Activated T-helper 1 cell treated with anti-CD3 and anti-CD28 coated beads, Interleukin-12 subunit alpha, Interleukin-12 subunit beta, Interleukin-2, Interleukin-4 antibody, amounts not matched to agents 30 ng/mL and 10 ng/mL and 1 ng/mL, durations not matched to agents 14 hours and 24 hours and 36 hours (primary cell): ENCODE measurements at places on chromosomes 1 and 21.

DNA sequence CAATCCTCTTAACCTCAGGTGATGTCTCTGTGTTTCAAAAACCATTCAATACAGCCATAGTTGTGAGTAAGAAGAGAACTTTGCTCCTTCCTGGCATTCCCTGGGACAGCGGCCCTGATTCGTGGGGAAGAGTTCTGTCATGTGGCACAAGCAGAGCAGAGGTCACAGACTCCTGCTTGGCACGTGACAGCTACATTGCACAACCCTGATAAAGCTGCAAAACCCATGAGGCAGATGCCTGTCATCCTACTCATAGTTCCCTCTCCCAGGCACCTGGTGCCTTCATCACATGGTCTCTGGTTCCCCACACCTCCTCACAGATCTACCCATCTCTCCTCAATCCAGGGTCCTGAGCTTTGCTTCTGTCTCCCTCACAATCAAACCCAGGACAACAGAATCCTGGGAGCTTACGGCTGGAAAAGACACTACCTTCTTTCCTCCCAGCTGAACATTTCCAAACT, 70.8 kb downstream of the PLPP3 start:
- no peak overlapping the region for H3K4me3 ChIP-seq
- no peak overlapping the region for H3K27ac ChIP-seq
- H3K4me1 ChIP-seq: no peaks in the 10 kb centered on the region
- no peaks in the 10 kb centered on the region for H3K36me3 ChIP-seq
- H3K27me3 ChIP-seq: no peaks in the 10 kb centered on the region

DNA sequence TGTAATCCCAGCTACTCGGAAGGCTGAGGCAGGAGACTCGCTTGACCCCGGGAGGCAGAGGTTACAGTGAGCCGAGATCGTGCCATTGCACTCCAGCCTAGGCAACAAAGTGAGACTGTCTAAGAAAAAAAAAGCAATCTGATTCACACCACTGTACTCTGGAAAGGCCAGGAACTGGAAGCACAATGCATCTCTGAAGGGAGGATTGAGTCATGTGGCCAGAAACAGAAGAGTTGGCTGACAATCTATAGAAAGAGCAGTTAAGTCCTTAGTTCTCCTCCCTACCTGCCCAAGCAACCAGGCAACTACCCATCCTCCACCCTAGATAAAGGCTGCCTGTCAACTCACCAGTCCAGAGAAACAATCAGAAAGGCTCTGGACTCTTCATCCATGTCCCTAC, 45.9 kb downstream of the PIK3R3 start:
- H3K27me3 ChIP-seq: peaks cover 13% of the 10 kb centered on the region
- no peak for DNase-seq
- H3K36me3 ChIP-seq: no peaks in the 10 kb centered on the region
- no peaks in the 10 kb centered on the region for H3K4me1 ChIP-seq

GRCh38 chr1:55640708-55641473, 425.7 kb upstream of the USP24 start:
- H3K27me3 ChIP-seq: no peaks in the 10 kb centered on the region
- H3K4me1 ChIP-seq: no peaks in the 10 kb centered on the region
- H3K27ac ChIP-seq: no peak overlapping the region
- no peak overlapping the region for H3K4me3 ChIP-seq

DNA sequence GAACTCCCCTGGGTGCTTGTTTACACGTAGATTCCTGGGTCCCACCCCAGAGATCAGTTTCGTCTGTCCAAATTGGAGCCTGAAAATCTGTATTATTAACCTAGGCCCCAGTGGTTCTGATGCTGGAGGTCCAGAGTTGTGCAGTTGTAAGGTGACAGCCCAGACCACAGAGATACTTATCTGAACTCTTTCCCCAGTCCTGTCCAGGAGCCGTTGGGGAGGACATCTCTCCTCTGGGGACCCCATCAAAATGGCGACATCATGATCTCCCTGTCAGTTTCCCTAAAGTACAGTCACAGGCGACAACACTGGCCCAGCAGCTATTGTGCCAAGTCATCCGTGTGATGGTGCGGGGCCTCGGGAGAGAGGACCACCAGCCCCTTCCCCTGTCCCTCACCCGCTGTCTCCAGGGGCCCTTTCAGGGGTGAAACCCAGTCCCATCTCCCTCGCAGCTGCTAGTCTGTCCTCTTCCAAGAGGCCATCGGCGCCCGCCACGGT, 749 bp upstream of the EFHD2 start:
- peaks cover 41% of the 10 kb centered on the region for H3K4me1 ChIP-seq
- peak overlapping the region; percentile 96 for H3K4me3 ChIP-seq
- H3K36me3 ChIP-seq: peaks cover 14% of the 10 kb centered on the region
- peak overlapping the region; percentile 94 for H3K27ac ChIP-seq

DNA sequence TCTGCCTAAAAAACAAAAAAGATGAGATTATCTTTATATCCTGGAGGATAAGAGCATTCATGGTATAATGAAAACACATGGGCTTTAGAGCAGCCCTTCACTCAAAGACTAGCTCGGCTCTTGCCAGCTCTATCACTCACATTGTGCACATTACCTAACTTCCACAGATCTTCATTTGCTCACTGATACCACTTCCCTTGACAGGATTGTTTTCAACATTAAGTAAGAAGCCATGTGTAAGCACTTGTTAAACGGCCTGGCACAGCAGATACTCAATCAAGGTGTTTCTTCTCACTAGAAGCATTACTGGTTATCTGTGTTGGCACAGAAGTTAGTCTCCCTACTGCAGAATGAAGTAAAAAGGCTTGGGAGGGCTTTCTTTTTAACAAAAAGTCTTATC, 18.7 kb downstream of the LPGAT1 start:
- H3K27me3 ChIP-seq: no peaks in the 10 kb centered on the region
- H3K4me1 ChIP-seq: peaks cover 10% of the 10 kb centered on the region
- peaks cover 29% of the 10 kb centered on the region for H3K36me3 ChIP-seq
- no peak for DNase-seq

- H3K4me3 ChIP-seq: no peak overlapping the region
- peaks cover 7% of the 10 kb centered on the region for H3K27me3 ChIP-seq
- no peaks in the 10 kb centered on the region for H3K36me3 ChIP-seq
- DNase-seq: no peak
These were observed 21.8 kb downstream of the MIS18A start for GRCh38 chr21:32256873-32257620.
